ENCODE measurements at places on chromosomes 3 and 15.

- no peak for DNase-seq
Observed at GRCh38 chr3:30443756-30444673, 162.4 kb upstream of the TGFBR2 start.

- no peak for DNase-seq
Observed at GRCh38 chr3:68123231-68123630, 468.8 kb upstream of the SUCLG2 start.

GRCh38 chr15:43943511-43943910 is 116.7 kb downstream of the WDR76 start:
- no peak for DNase-seq

DNA sequence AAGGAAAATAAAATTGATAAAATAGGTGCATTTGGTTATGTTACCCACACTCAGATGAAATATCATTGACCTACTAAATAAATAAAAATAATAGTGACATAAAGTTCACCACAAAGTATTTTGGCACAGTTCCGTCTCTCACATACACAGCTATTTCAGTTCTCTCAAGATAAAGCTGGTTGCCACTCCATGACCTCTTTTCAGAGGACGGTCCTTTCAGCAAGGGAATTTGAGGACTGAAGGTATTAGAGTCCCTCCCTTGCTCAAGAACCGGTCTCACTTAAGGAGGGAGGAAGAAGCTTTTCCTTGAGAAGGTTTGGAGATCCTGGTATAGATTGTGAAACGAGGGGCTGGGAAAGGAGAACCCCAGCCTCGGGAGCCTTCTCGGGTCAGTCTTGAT is 285.5 kb upstream of the CFAP20DC start:
- no peak for DNase-seq

GRCh38 chr3:172213200-172213599 is 173.8 kb downstream of the FNDC3B start:
- DNase-seq, result peak; percentile 18

GRCh38 chr3:169477790-169478189 is 185.7 kb downstream of the MECOM start:
- DNase-seq, result no peak

DNA sequence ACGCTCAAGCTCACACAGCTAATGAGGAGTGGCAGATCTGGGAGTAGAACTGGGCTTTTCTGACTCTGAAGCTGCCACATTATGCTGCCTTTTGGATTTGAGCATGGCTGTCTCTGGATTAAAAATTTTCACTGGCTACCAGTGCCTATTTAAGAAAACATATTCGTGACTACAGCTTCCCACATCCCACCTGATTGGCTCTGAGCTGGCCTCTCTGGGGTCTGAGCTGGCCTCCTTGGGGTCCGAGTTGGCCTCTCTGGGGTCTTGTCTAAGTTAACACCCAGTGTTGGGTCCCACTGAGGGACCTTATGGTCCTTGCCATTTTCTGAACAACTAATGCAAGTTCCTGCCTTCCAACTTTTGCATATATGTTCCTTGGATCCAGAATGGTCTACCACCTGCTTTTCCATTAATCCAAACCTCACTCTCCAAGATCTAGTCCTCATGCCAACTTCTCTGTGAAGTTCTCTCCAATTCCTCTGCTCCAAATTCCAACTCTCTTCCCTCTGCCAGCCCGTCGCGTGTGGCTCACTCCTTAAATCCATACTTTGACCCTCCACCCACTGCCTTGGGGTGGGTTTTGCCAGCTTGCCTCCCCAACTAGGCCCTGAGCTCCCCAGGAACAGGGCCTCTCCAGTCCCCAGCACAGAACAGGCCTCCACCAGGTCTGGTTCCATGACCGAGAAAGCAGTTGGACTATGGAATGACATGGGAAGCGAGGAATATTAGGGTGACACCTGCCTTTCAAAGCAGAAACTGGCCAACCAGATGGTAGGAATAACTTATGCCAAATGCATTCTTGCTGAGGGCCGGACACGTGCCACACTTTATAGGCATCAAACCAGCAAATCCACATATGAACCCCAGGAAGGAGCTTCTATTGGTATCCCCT is 42.5 kb downstream of the ATP2B2 start:
- no peak for DNase-seq

DNA sequence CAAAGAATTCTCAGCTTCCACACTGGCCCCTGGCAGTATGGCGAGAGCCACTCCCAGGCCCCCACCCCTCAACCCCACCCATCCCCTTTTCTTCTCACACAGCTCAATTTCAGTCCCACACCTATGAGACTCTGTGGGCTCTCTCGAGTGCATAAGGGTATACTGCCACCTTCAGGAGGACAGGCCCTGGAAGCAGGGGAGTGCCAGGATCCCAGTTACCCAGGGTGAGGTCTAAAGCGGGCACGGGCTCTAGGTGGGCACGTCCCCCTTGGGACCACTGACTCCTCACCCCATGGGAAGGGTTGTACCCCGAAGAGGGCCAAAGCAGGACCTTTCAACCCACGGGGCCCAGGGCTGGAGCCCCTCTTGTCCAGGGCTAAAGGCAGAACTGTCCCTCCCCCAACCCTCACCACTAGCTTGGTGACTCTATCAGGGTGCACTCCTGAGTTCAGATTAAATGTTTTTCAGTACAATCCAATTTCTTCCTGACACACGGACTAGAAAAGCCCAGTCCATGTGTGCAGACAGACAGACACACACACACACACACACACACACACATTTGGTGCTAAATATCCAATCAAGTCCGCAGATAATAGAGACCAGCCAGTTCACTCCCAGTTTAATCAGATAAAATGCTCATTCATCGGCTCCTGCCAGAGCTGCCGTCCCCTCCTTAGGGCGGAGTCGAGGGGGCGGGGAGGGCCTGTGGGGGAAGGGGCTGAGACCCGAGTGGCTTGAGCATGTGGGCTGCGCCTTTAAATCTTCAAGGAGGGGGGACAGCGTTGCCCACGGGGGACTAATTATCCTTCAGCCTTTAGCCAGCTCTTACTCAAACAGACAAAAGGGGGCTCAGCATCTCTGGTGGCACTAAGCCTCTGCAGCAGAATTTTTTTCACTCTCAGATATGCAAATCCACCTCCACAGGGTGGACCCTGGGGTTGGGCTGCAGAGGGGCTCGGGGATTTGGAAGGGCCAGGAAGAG is 59.3 kb downstream of the CYP11A1 start:
- DNase-seq, result peak; percentile 33

- no peak for DNase-seq
Observed at GRCh38 chr3:184360070-184360928, 1.1 kb downstream of the CLCN2 start.

DNA sequence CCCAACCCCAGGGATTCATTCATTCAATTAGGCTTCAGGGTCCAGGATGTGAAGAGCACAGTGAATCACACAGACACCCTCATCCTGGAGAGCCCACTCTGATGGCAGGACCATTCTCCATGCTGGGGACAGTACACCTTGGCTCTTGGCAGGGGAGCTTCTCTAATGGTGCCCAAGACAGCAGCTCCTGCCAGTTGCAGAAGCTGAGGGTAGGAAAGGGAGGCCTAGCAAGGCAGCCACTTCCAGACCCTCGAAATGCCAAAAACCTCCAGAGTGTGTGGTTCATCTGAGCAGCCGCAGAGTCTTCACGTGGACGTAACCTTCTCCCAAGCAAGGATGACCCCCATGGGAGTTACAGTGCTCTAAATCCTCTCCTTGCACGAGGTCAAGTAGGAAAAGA is 186.2 kb downstream of the XXYLT1 start:
- DNase-seq, result no peak

GRCh38 chr15:64430000-64430735 is 30.2 kb upstream of the ZNF609 start:
- peak; percentile 38 for DNase-seq

DNA sequence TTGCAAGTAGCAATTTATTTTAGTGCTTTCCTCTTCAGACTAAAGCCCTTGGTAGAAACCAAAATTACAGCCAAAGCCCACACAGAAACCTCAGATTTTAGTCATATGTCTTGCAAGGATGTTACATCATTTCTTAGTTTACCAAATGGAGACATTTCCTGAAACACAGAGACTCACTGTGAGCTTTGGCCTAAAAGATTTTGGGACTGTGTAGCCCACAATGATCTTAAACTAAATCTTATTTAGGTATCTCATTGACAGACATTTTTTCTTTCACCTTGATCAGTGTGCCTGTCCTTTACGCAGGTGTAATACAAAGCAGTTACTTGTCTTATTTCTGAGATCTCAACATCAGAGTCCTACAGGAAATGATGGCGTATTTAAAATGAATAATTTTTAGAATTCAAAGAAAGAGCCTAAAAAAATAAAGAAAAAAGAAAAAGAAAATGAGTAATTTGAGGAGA is 27.8 kb upstream of the AP4E1 start:
- peak; percentile 48 for DNase-seq

- no peak for DNase-seq
Observed at GRCh38 chr3:157092230-157092629, 67.7 kb downstream of the CCNL1 start.

- DNase-seq, result no peak
Observed at GRCh38 chr3:108391917-108392593, 95.7 kb downstream of the HHLA2 start.

DNA sequence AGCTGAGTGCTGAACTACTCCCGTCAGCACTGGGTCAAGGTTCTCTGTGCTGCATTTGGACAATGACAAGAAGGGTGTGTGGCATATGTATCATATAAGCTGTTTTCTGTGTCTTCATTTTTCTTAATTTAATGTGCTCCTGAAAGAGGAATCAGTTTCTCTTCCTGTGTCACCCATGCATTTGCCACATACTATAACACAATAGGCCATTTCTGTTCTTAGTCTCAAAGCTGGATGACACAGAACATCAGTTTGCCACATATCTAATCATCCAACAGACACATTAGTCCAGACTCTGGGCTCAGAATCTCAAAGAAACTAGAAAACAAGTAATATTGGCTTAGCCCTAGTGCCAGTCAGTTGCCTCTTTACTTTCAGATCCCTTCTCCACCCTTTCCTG is 34.1 kb downstream of the CEP19 start:
- no peak for DNase-seq

DNA sequence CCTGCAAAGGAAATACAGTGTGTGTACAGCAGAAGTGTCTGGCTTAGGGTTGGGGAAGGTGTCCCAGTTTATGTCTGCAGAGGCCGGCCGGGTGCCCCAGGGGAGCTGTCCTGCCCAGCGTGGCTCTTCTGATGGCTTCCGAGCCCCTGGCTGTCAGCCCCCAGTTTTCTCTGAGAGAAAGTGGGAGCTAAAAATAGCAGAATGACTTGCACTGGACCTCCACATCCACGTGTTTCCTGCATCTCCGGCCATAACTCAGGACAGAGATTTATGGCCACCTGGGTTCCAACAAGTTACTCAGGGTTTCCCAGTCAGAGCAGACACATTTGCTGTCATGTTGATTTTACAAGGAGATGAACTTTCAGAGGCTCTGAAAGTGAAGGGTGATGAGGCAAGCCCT is 192.0 kb downstream of the ATP10A start:
- DNase-seq, result no peak

DNA sequence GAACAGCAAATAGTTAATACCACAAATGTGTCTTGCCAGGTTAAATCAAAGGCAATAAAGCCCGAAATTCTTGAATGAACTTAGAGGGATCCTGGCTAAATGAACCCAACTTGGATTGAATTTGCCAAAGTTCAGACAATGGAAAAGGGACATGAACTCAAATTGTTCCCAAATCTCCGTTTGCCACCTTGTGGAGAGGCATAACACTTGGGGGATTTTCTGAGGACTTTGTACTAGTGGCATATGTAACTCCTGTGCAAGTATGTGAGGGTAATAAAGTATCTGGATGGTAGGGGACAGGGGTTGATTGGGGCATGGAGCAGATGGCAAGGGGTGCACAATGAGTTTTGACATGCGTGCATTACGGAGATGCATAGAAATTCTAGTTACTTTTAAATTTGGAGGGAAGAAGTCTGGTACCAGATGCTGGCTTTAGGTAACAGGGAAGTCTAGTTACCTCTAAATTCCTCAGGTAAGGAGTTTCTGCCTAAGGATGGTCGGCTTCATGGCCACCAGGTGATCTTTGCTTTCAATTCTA is 1.2 kb upstream of the TCAIM start:
- DNase-seq, result no peak

- no peak for DNase-seq
Observed at GRCh38 chr3:30805695-30806094, 88.8 kb downstream of the GADL1 start.

GRCh38 chr15:47620960-47621681 is 96.2 kb upstream of the SEMA6D start:
- DNase-seq, result no peak

- DNase-seq, result no peak
Observed at GRCh38 chr3:177515786-177516157, 318.5 kb upstream of the TBL1XR1 start.

DNA sequence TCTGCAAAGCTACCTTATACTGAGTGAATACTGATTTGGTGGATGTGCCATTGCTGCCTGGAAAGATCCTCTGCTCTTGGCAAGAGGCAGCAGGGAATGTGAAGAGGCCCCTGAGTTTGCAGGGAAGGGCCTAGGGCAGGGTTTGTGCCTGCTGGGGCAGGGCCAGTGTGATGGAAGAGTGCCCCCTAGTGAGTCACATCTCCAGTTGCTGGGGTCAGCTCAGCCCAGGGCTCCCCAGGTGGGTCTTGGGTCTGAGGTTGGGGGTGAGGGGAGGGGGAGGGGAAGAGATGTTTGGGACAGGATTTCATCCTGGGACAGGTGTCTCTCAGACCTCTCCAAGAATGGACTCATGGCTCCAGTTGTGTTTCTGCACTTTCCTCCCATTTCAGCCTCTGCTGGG is 4.1 kb upstream of the AMOTL2 start:
- no peak for DNase-seq

- DNase-seq, result no peak
Observed at GRCh38 chr15:47484997-47485396, 232.3 kb upstream of the SEMA6D start.

DNA sequence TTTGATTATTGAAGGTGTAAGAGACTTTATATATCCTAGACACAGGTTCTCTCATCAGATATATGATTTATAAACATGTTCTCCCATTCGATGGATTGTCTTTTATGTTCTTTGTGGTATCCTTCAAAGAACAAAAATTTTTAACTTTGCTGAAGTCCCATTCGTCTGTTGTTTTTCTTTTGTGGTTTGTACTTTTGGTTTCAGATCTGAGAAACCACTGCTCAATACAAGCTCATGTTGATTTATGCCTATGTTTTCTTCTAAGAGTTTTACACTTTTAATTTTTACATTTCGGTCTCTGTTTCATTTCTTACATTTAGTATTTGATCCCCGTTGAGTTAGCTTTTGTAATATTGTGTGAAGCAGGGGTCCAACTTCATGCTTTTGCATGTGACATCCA is 103.3 kb upstream of the SPRED1 start:
- DNase-seq, result no peak

DNA sequence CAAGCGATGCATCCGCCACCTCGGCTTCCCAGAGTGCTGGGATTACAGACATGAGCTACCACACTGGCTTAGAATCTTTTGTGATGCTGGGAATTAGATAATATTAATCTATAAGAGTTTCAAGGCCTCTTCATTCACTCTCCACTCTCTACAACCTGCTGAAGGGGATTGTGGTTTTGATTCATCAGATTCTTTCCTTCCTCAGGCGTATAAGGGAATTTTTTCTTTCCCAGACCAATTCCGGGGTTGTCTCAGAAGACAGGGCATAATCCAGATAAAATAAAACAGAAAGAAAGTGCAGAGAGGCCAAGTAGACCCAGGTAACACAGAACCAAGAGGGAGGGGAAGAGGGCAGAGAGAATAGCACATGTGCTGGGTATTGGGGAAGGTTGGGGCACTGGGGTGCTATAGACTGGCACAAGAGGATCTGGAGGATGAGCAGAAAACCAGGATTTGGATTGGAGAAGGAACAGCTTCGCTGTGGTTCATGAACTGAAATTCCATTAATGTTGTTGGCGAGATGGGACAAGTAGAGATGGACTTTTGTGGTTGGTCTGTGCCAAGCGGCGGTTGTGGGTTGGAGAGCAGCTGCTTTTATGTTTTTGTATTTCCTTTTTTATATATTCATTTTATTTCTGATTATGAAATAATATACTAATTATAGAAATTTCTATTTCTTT is 12.8 kb downstream of the ARL6IP5 start:
- no peak for DNase-seq

Measured in stimulated activated naive CD8-positive, alpha-beta T cell treated with anti-CD3 and anti-CD28 coated beads, Interleukin-15, amount 100 ng/mL, for 72 hours (primary cell).